NCI-H524 treated with DMSO at 0.1 percent for 48 hours (cell line): ENCODE measurements at places on chromosomes 5 and 9.

GRCh38 chr5:116303340-116303739, 218.5 kb downstream of the COMMD10 start:
- DNase-seq: no peak

GRCh38 chr5:148805326-148806290, 20.8 kb upstream of the ADRB2 start:
- peak; percentile 18 for DNase-seq

- DNase-seq: no peak
Observed at GRCh38 chr5:174589011-174589410, 135.4 kb upstream of the MSX2 start.

GRCh38 chr9:614431-614830, 227.1 kb upstream of the DMRT1 start:
- DNase-seq: no peak

GRCh38 chr5:173618927-173619519, 2.6 kb upstream of the BOD1 start:
- DNase-seq: no peak

DNA sequence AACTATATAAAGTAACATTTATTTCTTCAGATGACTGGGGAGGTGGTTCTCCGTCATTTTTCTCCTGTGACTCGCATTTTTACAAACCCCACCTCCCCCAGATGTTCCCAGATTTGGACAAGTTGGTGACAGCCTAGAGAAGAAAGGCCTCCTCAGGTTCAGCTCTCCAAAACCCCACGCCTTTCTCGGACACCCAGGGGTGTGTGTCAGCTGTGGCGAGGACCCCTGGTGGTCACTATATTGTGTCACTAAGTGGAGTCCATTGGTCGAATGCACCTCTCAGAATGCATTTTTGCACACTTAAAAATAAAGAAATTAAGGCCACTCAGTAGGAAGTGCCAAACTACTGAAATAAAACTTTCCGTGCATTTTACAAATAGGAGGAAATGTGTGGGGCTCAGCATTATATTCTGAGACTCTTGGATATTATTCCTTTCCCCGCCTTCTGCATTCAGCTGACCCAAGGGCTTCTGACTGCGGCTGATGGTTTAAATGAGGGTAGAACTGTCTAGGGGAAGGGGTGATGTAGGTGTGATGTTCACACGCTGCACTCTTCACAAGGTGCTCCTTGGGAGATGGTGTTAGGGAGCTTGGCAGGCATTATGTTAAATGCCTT, 47.6 kb downstream of the ACO1 start:
- DNase-seq: no peak

DNA sequence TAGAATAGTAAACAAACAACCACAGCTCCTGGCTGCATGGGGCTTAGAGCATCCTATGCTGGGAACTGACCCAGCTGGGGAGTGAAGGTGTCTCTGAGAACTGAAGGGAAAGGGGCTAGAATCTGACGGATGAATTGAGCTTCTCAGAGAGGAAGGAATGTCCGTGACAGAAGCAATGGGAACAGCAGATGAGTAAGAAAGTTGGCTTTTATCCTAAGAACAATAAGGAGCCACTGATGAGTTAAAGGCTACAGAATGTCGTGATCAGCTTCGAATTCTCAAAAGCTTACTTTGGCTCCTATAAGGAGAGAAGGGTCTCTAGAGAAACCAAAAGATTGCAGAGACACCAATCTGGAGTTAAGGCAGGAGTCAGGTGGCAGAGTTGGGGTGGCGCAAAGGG, 52.6 kb downstream of the EBF1 start:
- DNase-seq: no peak

DNA sequence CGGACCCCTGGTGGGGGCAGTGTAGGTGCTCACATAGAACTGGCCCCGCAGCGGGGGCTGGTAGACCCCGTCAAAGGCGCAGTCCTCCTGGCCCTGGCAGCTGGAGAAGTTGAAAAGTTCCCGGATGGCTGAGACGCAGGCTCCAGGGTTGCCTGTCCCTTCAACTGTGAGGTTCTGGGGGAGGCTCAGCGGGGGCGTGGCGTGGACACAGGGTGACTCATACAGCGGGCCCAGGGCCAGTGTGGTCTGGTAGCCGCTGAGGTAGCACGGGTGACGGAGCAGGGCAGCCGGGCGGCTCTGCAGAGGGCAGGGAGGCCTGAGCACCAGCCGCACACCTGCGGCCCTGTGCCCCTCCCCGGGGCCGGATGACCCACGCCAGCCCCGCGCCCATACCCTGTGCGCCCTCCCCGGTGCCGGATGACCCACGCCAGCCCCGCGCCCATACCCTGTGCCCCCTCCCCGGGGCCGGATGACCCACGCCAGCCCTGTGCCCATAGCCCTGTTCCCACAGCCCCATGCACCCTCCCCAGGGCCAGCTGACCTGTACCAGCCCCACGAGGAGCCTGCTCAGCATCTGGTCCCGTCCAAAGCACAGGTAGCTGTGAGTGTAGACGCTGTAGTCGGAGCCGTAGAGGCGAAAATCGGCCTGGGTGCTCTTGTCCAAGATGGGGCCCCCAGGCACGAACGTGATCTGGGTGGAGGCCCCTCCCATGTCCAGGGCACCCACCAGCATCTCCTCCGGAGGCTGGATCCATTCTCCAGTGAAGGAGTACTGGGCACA, 5.0 kb downstream of the ENTPD8 start:
- no peak for DNase-seq
